ENCODE measurements at places on chromosomes 3 and 15.
A peak's percentile ranks its signal among the peaks of the same experiment; 100 is the strongest.

DNA sequence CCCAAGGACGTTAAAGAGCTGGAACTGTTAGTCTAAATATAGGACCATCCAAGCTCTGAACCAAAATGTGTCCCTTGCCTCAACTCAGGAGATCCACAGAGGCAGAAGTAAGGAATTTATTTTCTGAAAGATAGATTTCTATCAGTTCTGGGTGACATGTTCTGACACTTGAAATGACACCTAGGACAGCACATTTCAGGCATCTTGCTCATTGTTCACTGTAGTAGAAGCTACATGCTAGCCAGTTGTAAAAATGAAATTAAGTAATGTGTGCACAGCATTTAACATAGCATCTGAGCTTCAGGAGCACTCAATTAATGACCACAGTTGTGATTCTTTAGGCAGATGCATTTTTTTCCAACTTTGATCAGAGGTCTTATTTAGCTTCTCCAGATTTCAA lies 567 bp downstream of the CCR2 start:
- no peak for DNase-seq

- DNase-seq, result no peak
Observed at GRCh38 chr3:12292770-12293169, 3.9 kb downstream of the PPARG start.

- DNase-seq, result no peak
Observed at GRCh38 chr3:131819381-131820055, 215.3 kb downstream of the CPNE4 start.

- no peak for DNase-seq
Observed at GRCh38 chr3:196063456-196063855, 18.4 kb downstream of the TFRC start.

GRCh38 chr3:105862217-105862616 lies 6.6 kb downstream of the CBLB start:
- DNase-seq, result peak; percentile 66

GRCh38 chr3:185739264-185739701 lies 85.6 kb downstream of the IGF2BP2 start:
- DNase-seq, result no peak

DNA sequence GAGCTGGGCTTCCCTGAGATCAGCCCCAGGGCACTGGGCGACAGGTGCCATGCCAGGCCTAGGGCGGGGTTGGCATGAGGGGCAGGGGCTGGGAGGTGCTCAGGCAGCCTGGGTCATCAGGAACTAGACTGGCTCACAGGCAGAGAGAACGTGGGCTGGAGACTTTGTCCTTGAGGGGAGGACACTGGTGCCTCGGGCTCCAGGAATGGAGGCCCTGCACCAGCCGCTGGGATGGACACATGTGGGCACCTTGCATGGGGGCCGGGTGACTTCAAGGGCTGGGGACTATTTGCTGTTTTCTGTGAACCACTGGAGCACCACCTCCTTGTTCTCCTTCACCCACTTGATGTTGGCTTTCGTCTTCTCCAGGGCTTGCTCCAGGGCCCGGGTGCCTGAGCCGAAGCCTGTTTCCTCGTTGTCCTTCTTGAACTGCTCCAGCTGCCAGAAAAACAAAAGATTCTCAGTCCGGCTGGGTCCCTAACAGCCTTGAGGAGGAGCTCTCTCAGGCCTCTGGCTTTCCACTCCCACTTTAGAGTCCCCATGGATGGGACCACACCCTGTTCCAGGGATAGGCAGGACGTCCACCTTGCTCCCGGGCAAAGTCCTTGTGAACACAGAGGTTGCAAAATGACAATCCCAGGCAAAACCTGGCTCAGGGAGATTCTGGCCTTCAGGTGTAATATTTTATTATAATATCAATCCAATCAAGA lies 9.1 kb downstream of the MESP2 start:
- no peak for DNase-seq

GRCh38 chr3:127171721-127172120 lies 21.2 kb upstream of the PRR23E start:
- no peak for DNase-seq

GRCh38 chr3:4245671-4246070 lies 57.5 kb upstream of the SETMAR start:
- DNase-seq, result no peak

- DNase-seq, result no peak
Observed at GRCh38 chr3:192897005-192897404, 20.7 kb downstream of the MB21D2 start.

DNA sequence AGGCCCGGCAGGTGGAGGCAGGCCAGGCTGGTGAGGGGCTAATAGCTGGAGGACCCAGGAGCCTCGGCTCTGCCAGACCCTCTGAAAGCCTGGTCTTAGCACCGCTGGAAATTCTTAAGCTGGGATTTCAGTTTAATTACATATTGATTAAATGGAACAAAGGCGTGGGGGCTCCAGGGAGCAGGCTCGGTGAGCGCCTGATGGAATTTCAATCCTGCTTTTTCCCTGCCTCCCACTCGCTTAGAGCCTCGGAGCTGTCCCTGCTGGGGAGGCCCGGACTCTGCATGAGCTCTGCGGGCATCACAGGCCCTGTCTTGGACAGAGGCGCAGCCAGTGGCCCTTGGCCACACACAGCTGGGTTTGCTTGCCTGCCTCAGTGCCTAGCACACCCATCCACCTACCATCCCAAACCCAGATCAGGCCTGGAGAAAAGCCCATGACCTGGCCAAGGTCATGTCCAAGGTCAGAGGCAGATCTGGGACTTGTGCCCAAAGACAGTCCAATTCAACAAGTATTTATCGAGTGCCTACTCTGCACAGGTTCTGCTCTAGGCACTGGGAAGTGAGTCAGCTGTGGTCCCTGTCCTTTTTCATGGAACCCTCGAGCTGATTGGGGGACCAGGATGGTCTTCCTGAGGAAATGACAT lies 40.6 kb downstream of the LINGO1 start:
- no peak for DNase-seq

DNA sequence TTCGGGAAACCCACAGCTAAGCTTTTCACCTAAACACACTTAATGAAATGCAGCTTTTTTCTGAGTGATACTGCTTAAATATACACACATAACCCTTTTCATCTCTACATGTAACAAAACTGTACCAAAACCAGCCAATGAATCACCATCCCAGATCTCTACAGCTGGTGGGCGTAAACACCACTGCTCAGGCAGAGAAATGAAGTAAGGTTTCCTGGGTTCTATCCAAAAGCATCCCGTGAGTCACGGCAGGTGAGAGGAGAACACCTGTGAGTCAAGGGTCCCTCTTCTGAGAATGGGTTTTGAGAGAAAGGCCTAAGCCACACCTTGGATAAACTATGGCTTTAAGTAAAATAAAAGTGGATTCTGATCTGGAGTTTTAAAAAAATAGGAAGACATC lies 2.6 kb downstream of the CLDN1 start:
- DNase-seq, result no peak
